Stimulated activated CD4-positive, alpha-beta T cell treated with anti-CD3 and anti-CD28 coated beads, Interleukin-2, amount 100 ng/mL, for 4 hours (primary cell): ENCODE measurements at places on chromosomes 1 and 21.

GRCh38 chr1:174786760-174787159 lies 213.0 kb upstream of the CACYBP start:
- no peak for DNase-seq

DNA sequence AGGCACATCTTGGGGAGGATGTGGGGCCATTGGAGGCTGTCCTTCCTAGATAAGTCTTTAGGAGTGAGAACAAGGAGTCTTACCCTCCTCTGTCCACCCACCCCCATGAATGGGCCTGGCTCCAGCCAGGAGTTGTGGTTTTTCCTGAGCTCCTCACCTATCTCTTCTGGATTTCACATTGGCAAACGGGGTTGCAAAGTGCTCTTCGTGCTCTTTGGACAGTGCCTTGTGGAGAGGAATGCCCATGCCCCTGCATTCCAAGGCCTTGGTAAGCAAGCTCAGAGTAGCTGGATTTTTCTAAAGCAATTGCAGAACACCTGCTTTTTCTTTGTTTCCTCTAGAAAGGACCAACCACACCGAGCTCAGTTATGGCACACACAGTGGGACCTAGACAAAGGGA lies 152.1 kb upstream of the CAMK1G start:
- no peak for DNase-seq

DNA sequence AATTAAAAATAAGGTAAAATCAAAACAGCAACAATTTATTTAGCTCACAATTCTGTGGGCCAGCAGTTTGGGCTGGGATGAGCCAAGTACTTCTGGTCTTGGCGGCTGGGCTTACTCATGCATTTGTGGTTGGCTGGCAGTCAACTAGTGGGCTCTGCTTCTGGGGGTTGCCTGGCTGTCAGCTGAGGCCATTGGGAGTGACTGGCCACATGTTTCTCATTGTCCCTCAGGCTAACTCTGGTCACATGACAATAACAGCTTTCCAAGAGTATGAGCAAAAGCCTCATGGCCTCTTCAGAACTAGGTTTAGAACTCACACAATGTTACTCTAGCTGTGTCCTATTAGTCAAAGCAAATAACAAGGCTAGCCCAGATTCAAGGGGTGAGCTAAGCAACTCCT lies 15.6 kb upstream of the CHIA start:
- no peak for DNase-seq

DNA sequence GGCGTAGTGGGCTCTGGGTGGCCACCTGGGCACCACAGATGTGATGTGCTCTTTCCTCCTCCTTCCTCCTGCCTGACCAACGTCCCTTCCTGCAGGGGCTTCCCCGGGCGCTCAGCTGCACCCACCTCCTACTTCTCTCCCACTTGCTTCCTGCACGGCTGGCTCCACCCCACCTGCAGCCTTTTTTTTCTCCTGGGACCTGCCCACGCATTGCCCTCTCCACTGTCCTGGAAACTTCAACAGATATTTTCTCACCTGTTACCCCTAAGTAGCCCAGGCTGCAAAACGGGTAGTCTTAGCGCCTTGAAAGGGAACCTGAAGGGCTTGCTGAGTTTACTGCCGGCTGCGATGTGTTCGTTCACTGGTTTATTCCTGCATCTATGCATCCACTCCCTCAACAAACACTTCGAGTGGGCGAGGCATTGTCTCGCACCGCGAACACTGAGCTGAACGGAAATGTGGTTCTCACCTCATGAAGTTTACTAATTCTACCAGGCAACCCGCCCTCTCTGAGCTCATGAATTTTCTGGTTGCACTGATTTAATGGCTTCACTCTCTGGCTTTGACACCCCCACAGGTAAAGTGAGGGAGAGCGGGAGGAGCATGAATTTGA lies 23.6 kb downstream of the ZBTB18 start:
- peak; percentile 71 for DNase-seq
